ENCODE measurements at places on chromosomes 16 and 17.

DNA sequence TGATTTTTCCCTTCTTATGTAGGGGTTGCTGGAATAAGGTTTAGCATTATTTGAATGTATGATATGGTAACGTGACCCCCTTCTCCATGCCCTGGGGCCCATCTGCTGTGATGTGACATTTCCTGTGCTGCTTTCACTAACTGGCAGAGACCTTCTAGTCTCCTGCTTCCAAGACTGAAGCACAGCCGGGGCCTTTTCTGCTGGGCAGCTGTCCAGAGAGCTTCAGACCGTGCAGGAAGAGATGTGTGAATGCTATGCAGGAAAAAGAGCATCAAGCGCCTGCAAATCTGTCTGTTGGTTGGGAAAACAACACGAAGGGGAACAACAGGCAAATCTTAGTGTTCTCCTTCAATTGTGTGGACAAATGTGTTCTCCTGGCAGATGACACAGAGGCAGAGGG, 128.5 kb downstream of the SPACA3 start:
- no peak for DNase-seq

- DNase-seq: no peak
Observed at GRCh38 chr17:1779571-1780131, 17.8 kb downstream of the SERPINF1 start.

GRCh38 chr17:6668219-6668618, 16.7 kb downstream of the C17orf100 start:
- no peak for DNase-seq

DNA sequence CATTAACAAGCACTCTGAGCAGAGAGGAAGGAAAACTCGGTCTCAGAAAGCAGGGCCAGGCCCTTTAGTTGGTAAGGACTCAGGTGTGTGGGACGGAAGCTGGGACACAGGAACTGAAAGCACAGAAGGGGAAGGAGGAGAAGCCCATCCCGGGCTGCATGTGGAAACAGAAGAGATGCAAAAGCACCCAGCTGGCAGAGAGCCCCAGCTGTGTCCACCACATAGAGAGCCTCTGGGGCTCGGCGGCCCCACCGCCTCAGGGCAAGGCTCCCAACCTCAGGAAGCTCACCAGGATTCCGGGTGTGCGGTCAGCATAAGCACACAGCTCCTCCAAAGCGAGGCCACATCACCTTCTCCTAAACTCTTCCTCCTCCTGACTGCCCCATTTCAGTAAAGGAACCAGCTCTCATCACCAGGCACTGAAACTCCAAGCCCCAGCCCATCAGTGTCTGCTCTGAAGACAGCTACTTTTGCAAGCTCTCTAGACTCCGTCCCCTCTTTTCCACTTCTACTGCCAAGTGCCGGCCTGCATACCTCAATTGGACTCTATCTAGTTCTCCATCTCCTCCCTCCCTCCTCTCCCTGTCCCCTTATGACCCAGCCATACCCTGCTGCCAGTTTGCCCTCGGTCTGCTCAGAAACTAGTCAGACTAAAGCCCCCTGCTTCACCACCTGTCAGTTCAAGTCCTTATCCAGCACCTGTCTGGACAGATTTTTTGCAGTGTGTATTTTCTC, 6.0 kb downstream of the ST3GAL2 start:
- no peak for DNase-seq

GRCh38 chr16:26396511-26397235, 670.1 kb upstream of the C16orf82 start:
- DNase-seq: no peak

GRCh38 chr17:3963237-3964201, 718 bp downstream of the ATP2A3 start:
- DNase-seq: peak; percentile 45

GRCh38 chr17:42116705-42117396, 4.3 kb downstream of the KAT2A start:
- peak; percentile 77 for DNase-seq

DNA sequence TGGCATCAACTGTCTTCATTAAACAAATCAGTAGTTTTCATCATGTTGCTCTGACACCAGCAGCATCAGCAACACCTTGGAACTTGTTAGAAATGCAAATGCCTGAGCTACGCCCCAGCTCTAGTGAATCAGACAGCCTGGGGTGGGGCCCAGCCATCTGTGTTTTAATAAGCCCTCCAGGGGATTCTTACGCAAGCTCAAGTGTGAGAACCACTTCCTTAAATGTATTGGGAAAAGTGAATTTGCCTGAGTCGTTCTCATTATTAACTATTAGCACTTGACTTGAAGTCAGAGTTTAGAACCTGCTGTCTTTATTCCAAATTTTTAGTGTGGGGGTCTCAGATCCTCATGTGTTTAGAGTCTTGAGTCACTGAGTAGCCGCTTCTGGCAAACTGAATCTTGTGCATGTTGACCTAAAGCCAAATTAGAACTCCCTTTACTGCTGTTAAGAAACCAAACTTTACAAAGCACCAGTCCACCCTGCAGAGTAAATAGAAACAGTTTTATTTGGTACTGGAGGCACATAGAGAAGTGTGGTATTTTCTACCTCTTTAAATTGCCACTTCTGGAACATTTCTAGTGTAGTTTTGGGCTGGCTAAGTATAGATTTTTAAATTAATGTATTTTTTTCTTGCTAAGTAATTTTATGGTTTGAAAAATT, 137.4 kb upstream of the COX10 start:
- DNase-seq: no peak

- no peak for DNase-seq
Observed at GRCh38 chr17:33262266-33263123, 30.6 kb downstream of the ASIC2 start.

DNA sequence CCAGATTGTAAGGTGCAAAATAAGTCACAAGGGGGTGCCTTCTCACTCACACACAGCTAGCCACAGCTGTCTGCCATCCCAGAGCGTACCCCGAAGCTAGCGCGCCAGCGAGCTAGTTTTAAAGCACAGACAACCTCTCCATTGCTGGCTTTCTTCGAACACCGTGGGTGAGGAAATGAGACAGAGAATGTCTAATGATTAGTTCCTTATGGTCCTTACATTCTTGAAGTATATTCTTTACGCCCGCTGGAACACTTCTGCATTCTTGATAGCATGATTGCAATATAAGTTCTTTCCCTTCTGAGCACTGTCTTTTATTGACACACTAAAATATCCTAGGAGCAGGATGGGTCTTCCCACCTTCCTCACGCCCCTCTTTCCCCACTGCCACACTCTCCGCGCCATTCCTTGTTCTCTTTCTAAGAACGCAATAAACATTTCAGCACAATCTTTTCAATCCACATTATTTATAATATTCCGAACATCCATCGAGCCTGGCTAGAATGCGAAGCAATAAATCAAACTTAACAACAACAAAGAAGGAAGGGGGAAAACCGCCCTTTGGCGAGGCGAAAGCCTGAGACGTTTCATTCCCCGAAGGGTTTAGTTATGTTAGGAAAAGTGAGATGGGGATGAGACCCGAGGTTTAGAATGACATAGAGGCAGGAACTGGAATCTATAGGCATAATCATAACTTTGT, 251.3 kb downstream of the NTN1 start:
- no peak for DNase-seq

DNA sequence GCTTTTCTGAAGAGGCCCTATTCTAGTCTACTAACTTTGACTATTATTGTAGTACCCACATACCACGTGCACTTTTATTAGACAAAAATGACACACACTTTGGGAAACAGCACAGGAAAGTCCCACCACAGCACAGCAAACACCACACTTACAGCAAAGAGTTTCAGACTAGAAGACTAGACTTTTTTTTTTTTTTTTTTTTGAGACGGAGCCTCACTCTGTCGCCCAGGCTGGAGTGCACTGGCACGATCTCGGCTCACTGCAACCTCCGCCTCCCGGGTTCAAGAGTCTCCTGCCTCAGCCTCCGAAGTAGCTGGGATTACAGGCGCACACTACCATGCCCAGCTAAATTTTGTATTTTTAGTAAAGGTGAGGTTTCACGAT, 20.1 kb downstream of the YWHAE start:
- DNase-seq: no peak

GRCh38 chr16:25192096-25192495, 24.7 kb upstream of the AQP8 start:
- no peak for DNase-seq

DNA sequence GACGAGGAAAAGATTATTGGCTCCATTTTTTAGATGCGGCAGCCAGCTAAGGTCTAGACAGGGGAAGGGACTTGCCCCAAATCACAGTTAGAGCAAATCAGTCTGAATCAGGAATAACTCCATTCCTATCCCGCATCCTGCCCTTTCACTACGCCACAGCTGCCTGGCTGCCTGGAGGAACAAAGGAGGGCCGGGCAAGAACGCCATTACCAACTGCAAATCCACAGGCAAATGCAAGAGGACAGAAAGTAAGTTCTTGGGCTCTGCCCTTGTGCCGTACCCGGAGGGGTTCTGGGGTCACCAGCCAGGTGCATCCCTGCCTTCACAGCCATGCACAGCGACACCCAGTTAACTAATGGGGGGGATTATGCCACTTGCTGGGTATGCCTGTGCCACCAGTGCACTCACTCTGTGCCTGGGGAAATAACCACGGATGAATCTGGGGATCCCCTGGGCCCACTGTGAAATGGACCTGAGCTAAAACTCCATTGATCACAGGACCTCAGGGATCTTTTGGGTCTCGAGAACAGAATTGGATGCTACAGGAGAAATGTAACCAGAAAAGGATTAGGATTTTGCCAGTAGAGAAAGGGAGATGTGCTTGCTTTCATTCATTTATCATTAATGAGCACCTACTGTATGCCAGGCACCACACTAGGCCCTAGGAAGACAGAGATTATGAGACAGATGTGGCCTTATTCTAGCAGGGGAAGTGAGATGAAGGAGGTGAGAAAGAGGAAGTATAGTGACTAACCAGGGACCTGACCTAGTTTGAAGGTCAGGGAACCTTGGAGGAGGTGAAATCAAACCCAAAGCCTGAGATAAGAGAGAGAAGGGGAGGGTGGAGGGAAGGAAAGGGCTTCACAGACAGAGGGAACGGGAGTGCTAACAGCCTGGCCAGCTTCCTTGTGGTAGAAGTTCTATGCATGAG, 17.7 kb downstream of the BCL7C start:
- no peak for DNase-seq

DNA sequence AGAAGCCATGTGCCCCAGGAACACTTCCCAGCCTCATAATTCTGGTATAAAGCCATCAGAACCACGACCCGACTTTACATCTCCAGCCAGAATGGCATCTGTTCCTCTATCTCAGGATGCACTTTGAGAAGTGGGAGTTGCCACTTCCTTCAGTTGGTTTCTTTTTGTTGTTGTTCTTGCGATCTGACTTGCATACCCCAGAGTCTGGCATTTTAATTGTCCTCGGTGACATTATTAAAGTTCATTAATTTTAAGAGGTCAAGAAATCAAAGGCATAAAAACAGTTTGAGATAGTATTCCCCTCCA, 13.5 kb downstream of the MARCHF10 start:
- DNase-seq: no peak

- no peak for DNase-seq
Observed at GRCh38 chr17:56558088-56558487, 35.4 kb upstream of the NOG start.

GRCh38 chr16:25107466-25107792, 4.1 kb upstream of the LCMT1 start:
- no peak for DNase-seq

DNA sequence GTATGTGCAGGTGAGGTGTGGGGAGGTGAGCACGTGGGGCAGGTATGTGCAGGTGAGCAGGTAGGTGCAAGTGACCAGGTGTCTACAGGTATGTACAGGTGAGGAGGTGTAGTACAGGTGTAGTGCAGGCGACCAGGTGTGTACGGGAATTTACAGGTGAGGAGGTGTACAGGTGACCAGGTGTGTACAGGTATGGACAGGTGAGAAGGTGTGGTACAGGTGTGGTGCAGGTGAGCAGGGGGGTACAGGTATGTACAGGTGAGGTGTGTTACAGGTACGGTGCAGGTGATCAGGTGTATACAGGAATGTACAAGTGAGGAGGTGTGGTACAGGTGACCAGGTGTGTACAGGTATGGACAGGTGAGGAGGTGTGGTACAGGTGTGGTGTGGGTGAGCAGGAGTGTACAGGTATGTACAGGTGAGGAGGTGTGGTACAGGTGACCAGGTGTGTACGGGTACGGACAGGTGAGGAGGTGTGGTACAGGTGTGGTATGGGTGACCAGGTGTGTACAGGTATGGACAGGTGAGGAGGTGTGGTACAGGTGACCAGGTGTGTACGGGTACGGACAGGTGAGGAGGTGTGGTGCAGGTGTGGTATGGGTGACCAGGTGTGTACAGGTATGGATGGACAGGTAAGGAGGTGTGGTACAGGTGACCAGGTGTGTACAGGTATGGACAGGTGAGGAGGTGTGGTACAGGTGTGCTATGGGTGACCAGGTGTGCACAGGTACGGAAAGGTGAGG, 12.8 kb upstream of the DBNDD1 start:
- DNase-seq: no peak

- DNase-seq: no peak
Observed at GRCh38 chr16:68961778-68962402, 118.6 kb downstream of the TANGO6 start.

GRCh38 chr17:39607851-39608130, at the start of gene NEUROD2:
Gene NEUROD2 (minus strand): TSS chr17:39607920. CDS start chr17:39606599, 1,321 bp downstream.
- DNase-seq: no peak

GRCh38 chr16:73319737-73320136, 271.8 kb upstream of the ZFHX3 start:
- DNase-seq: no peak

DNA sequence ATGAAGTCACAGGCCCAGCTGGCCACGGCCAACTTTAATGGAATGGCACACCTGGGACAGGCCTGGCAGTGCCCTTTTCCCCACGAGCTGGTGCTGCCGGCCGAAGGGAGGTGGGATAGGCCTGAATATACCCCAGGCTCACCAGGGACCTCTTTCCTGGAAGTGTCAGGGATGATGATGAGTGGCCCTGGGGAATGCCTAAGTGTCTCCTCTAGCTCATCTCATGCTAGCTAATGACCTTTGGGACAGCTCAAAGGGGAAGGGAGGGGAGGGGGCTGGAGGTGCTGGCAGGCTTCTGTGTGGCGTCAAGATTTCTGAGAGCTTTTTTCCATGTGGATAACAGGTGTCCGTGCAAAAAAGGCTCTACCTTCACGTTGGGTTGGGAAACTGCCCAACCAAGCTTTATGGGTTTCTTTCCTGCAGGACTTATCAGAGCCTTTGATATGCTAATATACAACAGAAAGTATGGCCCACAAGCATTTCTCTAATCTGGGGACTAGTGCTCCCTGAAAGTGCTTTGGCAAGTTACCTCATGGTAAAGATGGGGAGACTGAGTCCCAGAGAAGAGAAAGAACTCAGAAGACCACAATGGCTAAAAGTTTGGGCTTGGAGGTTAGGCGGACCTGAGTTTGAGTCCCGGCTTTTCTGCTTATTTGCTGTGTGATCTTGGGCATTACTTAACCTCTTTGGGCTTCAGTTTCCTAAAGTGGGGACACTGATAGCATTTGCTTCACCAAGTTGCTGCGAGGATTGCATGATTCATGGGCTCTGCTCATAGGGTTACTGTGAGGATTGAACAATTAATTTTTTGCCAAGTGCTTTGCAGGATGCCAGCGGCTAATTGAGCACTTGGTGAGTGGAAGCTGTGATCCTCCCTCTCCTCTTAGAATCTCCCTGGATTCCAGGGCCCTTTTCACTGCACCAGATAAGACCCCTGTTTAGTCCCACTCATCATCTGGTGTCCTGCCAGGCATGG, 14.0 kb downstream of the ADGRG1 start:
- no peak for DNase-seq

GRCh38 chr17:27896701-27897100, 3.5 kb upstream of the LYRM9 start:
- no peak for DNase-seq

All from stimulated activated CD4-positive, alpha-beta T cell treated with anti-CD3 and anti-CD28 coated beads, Interleukin-1b, Interleukin-23, amount 100 ng/mL, for 4 hours (primary cell).